ENCODE measurements at places on chromosomes 12 and 14.
A peak's percentile ranks its signal among the peaks of the same experiment; 100 is the strongest.

DNA sequence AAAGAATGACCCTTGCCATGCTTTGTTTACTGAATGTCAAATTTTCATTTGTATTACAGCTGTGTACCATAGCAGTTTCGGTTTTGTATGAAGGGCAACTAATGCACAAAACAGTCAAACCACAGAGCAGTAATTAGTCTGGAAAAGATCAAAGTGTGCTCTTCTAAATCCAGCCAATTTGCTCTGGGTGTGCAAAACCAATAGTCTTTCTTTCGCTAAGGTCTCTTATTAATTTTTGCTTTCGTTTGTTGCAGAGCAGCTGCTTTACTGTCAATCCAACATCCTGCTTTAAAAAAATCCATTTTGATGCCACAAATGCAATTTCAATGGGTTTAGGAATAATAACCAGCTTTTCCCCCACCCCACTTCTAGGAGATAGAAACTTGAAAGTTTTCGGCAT is 114.2 kb downstream of the BRMS1L start:
- DNase-seq, result no peak

DNA sequence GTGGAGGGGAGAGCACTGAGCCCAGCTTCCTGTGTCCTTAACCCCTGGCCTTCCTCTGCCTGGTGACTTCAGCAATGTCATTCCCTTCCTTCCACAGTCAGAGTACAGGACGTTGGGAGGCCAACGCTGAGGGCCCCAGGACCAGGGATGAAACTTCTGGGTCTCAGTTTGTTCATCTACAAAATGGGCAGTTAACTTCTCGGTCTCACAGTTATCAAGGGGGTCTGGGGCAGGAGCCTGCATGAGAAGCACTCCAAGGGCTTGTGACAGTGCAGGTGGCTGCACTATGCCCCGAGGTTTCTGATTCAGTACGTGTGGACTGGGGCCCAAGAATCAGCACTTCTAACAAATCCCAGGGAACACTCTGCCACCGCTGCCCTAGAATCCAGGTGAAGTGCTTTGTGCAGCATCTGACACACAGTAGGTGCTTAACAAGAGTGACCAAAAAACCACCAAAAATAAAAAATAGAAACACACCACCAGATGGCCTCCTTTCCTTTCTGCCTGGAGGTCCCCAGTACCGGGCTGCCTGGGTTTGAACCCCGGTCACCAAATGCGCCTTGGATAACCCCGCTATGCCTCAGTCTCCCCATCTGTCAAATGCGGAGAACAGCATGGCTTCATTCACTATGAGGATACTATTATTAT is 80.4 kb downstream of the RFLNA start:
- no peak for DNase-seq

DNA sequence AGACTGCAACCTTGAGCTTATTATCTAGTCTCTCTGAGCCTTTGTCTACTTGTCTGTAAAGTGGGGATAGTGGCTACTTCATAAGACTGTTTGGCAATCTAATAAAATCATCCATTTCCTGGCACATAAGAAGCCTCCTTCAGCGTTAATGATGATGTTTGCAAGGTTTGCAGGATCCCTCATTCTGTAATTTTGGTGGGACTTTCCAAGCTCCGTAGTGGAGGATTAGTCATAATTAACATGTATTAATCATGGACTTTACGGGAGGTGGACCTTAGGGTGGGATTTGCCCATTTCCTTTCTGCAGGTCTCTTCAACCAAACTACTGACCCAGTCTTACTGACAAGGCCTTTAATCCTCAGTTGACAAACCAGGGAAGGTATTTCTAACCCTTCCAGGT is 66.2 kb downstream of the NTF3 start:
- DNase-seq, result no peak

- DNase-seq, result no peak
Observed at GRCh38 chr12:123131291-123131832, 19.5 kb downstream of the PITPNM2 start.

DNA sequence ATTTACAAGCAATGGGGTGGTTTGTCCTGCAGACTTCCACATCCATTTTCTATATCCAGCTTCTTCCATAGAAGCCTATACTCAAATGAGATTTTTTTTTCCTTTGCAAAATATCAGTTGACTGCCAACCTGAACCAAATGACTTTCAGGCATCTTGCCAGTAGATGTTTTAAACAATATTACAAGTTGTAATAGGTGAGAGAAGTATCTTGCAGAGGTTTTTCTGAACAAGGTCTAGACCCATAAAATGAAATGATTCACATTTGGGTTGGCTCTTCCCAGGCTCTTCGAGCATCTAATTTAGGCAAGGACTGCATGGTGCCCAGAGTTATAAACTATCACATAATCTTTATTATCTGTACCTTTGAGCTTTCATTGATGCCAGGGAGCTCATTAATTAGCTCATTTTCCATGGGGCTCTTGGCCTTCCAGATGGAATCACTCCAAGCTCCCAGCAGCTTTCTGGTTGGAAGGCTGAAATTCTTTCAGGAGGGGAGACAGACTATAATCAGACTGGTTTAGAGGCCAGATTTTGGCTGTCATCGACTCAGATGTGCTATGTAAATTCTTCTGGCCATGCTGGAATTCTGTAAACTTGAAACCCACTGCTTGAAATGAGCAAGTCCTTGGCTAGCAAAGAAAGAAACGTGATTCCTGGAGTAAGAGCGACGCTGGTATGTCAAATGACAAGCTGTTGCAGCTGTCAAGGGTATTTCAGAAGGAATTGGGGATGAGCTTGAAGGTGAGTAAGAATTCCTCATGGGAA is 32.2 kb upstream of the DICER1 start:
- DNase-seq, result no peak

DNA sequence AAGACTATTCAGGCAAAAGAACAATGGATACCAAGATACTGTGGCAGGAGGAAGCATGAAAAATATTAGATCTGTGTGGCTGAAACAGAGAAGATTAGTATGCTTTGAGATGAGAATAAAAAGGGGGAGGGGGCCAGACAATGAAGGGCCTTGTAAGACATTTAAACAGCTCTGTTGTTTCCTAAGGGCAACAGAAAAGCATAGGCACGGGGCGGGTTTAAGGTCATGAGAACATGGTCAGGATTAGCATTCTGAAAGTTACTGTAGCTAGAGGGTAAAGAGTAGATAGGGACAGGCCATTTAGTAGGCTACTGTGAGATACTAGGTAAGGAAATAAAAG is 18.6 kb downstream of the INTS13 start:
- no peak for DNase-seq

GRCh38 chr12:102885043-102885932 is 31.8 kb downstream of the PAH start:
- no peak for DNase-seq

GRCh38 chr12:29234965-29235626 is 86.0 kb downstream of the FAR2 start:
- DNase-seq, result no peak

DNA sequence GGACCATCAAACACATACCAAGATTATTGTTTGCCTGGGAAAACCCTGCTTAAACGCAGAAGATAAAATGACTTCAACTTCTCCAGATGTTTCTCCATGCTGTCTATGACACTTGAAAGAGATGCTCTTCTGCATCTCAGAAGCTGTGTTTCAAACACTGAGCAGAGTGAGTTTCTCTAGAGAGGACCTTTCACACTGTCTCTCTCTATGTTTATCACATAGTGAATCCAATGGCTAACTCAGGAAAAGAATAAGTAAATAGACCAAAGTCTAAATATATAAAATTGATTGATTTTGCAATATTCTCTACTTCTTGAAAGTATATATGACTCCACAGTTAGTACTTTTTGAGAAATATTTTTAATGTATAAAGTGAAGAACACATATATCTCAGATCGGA is 325.6 kb upstream of the USP15 start:
- DNase-seq, result no peak

GRCh38 chr14:20631880-20632389 is 9.6 kb downstream of the OR6S1 start:
- DNase-seq, result no peak

- DNase-seq, result peak; percentile 82
Observed at GRCh38 chr12:113244478-113244958, 23.3 kb downstream of the TPCN1 start.

DNA sequence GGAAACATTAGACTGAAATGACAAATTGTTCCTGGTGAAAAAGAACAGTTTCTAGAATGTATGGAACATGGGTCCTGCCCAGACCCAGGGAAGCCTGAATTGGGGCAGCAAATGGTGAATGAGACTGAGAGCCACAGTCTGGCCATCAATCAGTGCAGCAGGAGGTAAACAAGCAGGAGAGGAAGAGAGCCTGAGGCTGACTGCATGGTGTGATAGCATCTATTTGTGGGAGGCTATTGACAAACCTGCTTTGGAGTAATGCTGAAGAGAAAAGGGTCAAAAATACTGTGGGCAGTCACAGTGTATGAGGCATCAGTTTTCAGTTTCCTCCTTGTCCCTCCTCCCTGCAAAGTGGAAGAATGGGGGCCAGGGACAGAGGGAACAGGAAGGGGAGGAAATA is 136.8 kb downstream of the ANKS1B start:
- no peak for DNase-seq

GRCh38 chr14:93010130-93010499 is 87.2 kb downstream of the CHGA start:
- DNase-seq, result no peak

DNA sequence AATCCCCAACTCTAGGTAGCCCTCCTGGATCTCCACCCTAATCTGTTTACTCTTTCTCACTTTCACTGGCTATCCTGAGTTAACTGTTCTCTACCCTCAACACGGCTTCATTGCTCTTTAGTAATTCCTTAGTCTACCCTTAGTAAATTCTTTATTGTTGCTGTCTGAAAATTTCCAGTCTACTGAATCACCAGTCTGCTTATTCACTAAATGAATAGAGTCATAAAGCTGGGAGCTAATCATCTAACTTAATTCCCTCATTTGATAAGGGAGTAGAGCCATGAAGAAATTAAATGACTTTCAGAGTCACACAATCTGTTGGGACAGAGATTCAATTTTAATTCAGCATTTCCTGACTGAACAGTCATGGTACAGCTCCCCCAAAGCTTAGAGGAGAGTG is 36.5 kb downstream of the YEATS4 start:
- DNase-seq, result no peak

DNA sequence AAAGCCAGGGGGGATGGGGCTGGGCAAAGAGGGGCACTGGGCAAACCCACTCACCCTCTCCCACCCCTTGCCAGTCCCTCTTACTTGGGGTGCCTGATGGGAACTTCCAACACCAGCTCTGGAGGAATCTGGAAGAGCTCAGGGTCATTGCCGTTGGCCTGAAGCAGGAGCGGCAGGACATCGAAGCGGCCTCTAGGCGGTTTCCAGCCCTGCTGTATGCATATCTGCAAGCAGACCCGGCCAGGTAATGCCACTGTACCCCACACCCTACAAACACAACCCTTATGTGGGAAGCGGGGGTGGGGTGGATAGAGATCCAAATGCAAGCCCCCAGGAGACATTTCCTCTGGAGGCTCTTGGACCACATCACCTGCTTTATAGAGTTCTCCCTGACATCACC is 83.6 kb downstream of the NOS1 start:
- no peak for DNase-seq

DNA sequence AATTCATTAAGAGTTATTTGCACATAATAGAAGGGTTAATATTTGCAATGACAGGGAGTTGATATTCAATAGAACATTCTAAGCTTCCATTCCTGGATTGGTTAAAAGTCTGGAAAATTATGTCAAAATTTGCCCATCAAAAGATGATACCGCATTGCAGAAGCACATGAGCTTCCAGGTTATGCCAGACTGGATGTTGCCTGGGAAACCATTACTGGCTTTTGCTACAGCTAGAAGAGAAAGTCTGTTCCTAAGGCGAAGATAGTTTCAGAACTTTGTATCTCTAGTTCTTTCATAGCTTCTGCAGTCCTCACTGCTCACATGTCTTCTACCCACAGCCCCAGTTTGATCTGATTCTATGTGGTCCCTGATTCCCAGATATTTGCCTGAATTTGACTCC is 122.4 kb upstream of the AMIGO2 start:
- no peak for DNase-seq

GRCh38 chr12:122310626-122311333 is 44.5 kb upstream of the VPS33A start:
- no peak for DNase-seq

DNA sequence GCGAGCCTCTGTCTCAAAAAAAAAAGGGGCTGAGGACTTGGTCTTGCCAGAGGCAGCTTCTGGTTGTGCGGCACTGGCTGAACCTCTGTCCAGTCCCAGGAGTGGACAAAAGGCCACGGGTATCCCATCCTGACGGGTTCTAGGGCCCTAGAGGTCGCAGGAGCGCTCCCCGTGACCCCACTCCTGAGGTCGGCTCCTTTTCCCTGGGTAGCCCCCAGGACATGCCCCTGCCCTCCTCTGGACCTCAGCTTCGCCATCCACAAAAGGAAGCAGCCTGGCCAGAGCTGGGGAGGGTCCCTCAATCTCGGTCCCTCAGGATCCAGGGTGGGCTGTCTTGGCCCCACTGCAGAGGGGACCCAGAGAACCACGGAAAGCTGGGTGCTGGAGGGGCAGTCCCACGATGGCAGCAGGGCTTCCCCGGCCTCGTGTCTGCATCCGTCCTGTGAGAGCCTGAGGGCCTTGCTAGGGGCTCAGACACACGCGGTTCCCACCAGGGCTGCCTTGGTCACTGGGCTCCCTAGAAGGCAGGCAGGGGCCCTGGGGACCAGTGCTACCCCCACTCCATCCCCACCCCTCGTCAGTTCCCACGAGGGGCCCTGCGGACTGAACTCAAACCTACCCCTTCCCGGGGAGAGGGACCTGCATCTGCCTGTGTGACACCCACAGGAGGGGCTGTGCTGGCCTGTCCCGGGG is 31.1 kb downstream of the ASCL4 start:
- DNase-seq, result no peak

- DNase-seq, result no peak
Observed at GRCh38 chr14:49860988-49861698, 8.6 kb upstream of the NEMF start.

DNA sequence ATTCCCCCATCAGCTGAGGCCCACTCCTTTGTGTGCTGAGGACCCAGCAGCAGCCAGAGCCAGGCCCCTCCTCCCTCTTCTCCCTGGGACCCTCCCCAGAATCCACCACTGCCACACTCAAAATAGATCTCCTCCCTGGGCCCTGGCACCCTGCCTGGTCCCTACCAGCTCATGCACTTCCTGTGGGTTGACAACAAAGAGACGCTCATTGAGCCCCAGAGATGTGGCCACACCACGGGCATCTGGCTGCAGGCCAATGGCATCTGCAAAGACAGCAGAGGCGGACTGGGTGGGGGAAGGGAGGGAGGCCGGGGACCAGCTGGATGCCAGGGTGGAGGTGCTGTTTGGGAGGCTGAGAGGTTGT is 16.0 kb upstream of the ENDOU start:
- DNase-seq, result peak; percentile 82

Measured in C1 segment of cervical spinal cord (tissue), 14 donors.